Hindlimb muscle (tissue), 1 donor: ENCODE measurements at places on chromosomes 13 and 19.

- DNase-seq = no peak
These were observed 408.6 kb downstream of the LIG4 start for GRCh38 chr13:107806726-107807125.

DNA sequence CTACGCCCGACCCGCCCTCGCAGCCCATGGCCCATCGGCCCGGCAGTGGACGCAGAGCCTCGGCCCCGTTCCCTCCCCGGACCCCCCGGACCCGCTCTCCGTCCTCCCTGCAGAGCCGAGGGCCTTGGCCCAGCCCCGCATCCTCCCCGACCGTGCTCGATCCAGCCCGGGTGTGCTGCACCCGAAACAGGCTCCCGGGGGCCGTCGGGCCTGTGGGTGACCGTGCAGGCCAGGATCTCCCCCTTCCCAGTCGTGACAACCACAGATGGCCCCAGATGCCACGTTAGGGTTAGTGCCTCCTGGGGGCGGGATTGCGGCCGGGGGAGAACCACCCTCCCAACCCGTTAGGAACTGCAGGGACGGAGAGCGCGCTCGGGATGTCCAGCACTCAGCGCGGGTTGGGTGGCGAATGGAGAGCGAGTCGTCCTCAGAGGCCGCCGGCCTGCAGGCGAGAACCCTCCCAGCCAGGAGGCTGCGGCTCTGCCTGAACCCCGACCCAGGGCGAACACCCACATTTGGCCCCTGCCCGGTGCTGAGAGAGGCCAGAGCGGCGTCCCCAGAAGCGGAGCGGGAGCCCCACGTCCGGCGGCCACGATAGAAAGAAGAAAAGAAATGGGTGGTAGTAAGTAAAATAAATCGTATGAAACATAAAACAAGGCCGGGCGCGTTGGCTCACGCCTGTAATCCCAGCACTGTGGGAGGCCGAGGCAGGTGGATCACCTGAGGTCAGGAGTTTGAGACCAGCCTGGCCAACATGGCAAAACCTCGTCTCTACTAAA, 6.7 kb upstream of the MADCAM1 start:
- DNase-seq = no peak

- no peak for DNase-seq
These were observed 204.4 kb downstream of the COG6 start for GRCh38 chr13:39859898-39860297.

- DNase-seq = no peak
These were observed 576 bp downstream of the DOT1L start for GRCh38 chr19:2164020-2164998.

DNA sequence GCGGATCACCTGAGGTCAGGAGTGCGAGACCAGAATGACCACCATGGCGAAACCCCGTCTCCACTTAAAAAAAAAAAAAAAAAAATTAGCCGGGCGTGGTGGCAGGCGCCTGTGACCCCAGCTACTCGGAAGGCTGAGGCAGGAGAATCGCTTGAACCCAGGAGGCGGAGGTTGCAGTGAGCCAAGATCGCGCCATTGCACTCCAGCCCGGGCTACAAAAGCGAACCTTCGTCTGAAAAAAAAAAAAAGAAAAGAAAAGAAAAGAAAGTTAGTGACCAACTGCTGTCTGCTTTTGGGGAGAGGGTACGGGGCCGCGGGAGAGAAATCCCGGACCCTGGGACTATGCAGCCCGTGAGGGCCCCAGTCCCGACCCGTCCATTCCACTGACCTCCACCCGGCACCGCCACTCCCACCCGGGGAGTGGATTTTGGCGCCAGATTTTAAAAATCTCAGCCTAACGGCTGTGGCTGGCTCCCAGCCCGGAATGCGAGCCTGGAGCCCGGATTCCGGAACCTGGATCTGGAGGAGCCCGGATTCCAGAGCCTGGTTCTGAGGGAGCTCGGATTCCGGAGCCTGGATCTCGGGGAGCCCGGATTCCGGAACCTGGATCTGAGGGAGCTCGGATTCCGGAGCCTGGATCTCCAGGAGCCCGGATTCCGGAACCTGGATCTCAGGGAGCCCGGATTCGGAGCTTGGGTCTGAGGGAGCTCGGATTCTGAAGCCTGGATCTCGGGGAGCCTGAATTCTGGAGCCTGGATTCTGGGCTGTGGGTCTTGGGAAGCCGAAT, 6.1 kb upstream of the LMNB2 start:
- DNase-seq = peak; percentile 93

DNA sequence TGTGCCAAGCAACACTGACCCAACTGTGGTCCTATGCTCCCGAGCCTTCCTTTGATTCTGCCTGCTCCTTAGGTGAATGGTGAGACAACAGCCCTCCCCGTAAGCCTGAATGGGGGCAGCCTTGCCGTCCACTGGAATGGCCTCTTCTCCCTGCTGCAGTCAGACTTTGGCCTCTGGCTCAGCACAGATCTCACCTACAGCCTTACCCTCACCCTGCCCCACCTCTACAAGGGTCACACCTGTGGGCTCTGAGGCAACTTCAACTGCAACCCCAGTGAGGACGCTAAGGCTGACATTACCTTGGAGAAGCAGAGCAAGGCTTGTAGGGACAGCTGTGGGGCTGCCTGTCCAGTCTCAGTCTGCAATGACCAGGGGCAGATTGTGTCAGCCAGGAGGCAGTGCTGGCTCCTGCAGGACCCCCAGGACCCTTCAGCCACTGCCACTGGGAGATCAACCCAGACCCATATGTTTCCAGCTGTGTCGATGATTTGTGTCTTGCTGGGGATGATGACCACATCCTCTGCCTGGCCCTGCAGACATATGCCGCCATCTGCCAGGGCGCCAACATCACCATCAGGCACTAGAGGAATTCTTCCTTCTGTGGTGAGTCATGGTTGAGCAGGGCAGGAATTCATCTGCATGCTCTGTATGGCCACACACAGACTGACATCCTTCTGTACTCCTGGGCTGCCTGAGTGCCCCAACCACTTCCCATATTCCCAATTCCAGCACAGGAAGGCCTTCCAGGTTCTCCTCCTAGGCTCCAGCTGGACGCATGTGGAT, 27.3 kb upstream of the FXYD3 start:
- DNase-seq = no peak

DNA sequence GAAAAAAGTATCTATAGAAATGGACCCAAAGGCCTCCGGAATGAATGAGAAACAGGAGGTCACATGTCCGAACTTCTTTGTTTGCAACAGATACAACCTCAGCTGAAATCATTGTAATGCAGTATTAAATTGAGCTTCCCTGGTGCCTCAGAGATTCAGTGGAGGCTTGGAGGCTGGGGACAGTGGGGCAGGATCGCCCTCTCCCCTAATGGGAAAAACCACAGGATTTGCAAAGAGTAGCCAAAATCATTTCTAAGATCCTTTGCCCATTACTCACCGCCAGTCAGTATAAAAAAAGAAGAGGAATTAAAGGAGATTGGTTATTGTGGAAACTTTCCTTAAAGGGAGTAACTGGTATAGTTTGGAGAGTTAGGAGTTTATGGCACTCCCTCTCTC, 30.4 kb upstream of the IRS2 start:
- DNase-seq = no peak

- DNase-seq = no peak
These were observed 206.3 kb downstream of the FOXO1 start for GRCh38 chr13:40460116-40460515.

GRCh38 chr19:45598267-45599001, 3.6 kb downstream of the GPR4 start:
- DNase-seq = no peak

DNA sequence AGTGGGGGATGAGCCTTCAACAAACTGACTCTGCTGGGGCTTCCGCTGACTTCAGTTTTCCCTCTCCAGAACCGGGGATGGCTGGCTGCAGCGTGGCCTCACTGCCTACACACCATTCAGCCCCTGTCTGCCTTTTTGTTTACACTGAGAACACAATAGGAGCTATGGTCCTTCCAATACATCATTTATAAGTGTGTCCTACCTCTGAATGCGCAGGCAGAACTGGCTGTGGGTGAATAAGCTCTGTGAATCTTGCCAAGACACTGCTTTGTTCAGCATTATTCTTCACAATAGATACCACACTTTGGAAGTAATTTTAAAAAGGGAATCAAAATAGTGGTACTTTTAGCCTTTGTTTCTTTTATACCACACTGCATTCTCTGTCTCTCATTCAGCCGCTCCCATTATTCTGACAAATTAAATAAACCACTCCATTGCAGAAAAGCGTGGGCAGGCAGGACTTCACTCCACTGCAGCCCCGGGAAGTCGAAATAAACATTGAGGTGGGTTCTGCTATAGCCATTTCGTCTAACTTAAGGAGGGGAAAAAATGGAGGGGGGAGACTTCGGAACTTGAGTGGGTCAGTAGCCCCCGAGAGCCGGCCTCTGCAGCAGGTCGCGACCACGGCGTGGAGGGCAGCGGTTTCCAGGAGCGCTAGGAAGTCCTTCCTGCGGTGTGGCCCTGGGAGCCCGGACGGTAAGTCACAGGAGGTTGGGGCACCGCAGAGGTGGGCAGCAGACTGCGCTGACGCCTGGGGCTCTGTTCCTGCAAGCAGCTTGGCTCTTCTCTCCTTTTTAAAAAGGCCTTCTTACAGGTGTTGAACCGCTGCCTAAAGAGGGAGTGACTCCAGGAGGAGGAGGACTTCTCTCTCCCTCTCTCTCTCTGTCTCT, 94.8 kb upstream of the SOX1 start:
- no peak for DNase-seq

DNA sequence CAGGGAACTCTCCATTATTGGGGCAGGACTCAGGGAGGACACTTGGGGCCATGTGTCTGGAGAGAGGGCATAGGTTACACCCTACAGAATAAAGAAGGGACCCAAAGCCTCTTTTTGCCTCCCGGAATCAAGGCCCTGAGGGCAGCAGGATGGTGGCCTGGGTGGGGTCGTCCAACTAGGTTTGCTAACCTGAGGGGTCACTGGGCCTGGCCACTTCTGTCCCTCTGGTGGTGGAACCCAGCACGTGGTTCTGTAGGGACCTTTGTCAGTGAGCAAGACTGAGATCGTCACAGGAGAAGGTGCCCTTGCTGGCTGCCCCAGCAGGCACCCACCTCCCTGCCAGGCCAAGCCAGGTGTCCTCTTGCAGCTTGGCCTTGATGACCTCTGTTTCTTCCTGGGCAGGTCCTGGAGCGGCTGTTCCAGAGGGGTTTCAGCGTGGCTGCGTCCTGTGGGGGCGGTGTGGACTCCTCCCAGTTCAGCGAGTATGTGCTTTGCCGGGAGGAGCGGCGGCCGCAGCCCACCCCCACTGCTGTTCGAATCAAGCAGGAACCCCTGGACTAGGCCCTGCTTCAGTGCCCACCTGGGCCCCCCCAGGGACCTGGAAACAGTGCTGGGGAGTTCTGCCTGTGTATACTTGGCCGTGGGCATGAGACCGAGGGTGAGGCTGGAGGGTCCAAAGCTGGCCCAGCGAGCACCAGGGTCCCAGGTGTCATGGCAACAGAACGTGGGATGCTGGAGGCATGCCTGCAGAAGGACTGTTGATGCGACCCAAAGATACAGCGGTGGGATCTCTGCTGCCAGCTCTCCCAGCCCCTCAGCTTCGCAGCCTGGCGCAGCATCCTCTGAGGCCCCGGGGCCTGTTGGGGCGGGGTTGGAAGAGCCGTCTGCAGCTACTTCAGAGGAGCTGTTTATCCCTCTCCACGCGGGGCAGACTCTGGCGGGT, 16.0 kb downstream of the KCTD15 start:
- DNase-seq = no peak

GRCh38 chr13:59674616-59675015, 489.1 kb downstream of the DIAPH3 start:
- no peak for DNase-seq

DNA sequence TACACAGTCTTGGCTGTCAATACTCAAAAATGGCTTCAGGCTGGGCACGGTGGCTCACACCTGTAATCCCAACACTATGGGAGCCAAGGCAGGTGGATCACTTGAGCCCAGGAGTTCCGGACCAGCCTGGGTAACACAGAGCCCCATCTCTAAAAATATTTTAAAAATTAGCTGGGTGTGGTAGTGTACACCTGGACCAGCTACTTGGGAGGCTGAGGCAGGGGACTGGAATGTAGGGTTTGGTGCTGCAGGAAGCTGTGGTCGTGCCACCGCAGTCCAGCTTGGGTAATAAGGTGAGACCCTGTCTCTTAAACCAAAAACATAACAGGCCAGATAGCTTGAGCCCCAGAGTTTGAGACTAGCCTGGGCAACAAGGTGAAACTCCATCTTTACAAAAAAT, 6.7 kb upstream of the CHERP start:
- DNase-seq = no peak

GRCh38 chr19:8721334-8721733, at the start of gene OR2Z1:
TSS of gene OR2Z1 (plus strand) at chr19:8721634. CDS start at chr19:8731029, 9,395 bp downstream.
- DNase-seq = no peak

- no peak for DNase-seq
These were observed 1060.4 kb downstream of the EFNB2 start for GRCh38 chr13:105474983-105475610.

GRCh38 chr19:6108721-6109633, 1.3 kb downstream of the RFX2 start:
- peak; percentile 83 for DNase-seq

GRCh38 chr19:8476524-8476923, 25.9 kb downstream of the PRAM1 start:
- no peak for DNase-seq

DNA sequence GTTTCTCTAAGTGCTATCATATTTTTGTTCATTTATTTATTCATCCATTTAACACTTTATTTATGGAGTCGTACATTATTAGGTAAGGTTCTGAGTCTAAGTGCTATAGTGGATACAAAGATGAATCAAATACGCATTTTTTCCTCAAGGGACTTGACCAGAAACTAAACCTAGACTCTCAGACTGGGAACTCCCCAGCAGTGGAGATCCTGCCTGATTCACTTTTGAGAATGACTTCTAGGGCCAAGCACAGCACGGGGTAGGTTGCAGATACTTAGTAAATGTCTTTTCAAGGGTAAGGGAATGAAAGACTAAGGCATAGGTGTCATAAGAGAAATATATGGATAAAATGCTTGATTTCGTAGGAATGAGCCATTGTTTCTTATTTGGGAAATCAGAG, 7.2 kb downstream of the DNAJC15 start:
- DNase-seq = no peak

GRCh38 chr19:12481781-12482508, 2.7 kb downstream of the ZNF709 start:
- DNase-seq = no peak

GRCh38 chr13:112392719-112393118, 16.6 kb downstream of the SPACA7 start:
- no peak for DNase-seq

DNA sequence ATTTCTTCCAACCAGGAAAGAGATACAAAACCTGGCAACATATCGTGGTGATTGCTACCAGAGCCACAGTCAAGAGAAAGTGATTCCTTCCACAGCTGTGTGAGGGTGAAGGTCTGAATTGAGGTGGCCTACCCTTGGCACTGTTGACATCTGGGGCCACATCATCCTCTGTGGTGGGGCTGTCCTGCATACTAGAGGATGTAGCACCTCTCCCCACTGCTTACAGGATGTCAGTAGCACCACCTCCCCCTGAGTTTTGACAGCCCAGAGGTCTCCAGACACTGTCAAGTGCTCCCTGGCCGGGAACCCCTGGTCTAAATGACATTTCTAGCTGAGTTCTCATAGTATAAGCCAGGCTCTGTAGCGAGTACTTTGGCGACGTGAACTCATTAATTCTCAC, 15.5 kb downstream of the PTGER1 start:
- DNase-seq = no peak

- DNase-seq = no peak
These were observed 34.1 kb downstream of the RGCC start for GRCh38 chr13:41491436-41491835.

- DNase-seq = no peak
These were observed 53.5 kb upstream of the TNFRSF19 start for GRCh38 chr13:23516702-23517101.
